ENCODE measurements at places on chromosomes 4 and X. TPM values are rescaled to one million over a fixed set of nuclear protein-coding genes. Genes with fewer than 3 reads are reported as not detected.

The C4orf50 gene
- polyA plus RNA-seq: not detected

DNA sequence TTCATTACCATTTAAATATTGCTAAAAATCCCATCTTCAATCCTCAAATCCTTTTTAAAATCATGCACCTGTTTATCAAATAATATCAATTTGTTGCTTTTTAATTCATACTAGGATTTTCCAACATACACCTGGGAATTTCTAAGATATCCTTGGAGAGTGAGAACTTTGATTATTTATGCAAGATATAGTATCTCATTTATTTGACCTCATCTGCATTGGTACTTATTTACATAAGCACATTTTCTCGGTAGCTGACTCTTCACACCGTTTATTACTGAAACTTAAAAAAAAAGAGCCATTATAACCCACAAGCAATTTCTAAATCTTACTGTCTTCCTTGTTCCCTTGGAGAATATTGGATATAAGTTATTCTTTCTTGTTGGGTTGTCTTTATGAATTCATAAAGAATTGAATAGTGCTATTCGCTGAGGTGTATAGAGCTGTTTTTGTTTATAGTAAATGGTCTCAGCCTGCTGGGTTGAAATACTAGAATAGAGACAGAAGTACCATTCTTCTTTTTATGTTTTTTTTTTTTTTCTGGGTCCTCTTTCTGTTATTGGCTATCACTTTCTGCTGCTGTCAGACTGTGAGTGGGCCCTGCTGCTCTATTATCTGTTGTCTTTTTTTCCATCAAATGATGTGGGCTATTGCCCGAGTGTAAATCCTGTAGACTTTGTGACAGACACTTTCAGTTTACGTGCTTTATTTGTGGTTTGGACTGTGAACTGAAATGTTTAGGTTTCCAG, 2.9 kb downstream of the UGT8 start:
- no peak for DNase-seq

GRCh38 chr4:60133375-60133774, 1066.8 kb upstream of the ADGRL3 start:
- DNase-seq: peak; percentile 3

- no peak for DNase-seq
These were observed 10.5 kb downstream of the CD99 start for GRCh38 chrX:2701600-2701999.

DNA sequence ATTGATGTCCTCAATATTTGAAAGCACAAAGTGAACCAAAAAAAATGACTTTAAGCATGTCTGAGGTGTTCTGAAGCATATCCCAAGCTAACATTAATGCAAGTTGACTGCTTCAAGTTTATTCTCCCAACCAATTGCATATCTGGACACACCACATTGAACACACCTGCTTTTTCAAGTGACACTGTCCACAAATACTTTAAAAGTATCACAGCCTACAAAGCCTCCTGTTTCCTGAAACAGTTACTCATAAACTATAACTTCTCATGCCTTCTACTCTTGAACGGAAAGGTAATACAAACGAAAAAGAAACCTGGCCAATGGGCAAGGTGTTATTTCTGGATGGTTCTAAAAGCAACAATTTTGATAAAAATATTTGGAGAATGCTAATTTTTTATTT, 1.1 kb downstream of the CDKL2 start:
- DNase-seq: no peak

GRCh38 chrX:136963973-136964372, 69.8 kb downstream of the GPR101 start:
- no peak for DNase-seq

Data from AG04450 (cell line).